ENCODE measurements at places on chromosomes 16 and 17.

DNA sequence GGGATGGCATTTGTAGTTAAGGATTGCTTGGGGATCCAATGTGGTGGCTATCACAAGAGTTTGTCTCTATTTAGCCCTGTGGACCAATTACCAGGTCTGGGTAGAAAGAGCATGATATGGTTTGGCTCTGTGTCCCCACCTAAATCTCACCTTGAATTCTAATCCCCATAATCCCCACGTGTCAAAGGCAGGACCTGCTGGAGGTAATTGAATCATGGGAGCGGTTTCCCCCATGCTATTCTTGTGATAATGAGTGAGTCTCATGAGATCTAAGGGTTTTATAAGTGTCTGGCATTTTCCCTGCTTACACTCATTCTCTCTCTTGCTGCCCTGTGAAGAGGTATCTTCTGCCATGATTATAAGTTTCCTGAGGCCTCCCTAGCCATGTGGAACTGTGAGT, 86.4 kb upstream of the HS3ST4 start:
- no peak for DNase-seq

DNA sequence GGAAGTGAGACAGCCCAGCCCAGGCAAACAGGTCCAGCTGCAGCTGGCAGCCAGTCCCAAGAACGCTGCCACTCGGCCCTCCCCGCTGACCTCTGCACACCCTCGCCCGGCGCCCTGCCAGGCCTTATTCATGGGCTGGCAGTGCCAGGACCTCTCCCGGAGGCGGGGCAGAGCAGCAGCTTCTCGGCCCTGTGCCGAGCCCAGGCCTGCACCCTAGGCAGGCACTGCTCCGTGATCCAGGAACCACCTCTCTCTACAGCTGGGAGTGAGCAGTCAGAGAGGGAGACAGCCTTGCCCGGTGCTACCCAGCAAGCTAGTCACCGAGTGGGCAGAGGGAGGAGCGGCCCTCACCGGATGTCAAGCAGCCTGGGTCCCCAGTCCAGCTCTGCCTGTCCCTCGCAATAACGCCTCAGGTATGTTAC, 79.9 kb upstream of the CBX4 start:
- DNase-seq: peak; percentile 80

GRCh38 chr17:17510456-17511292, 14.5 kb upstream of the RASD1 start:
- DNase-seq: no peak

GRCh38 chr16:11913425-11914079, 2.2 kb downstream of the GSPT1 start:
- DNase-seq: peak; percentile 36

DNA sequence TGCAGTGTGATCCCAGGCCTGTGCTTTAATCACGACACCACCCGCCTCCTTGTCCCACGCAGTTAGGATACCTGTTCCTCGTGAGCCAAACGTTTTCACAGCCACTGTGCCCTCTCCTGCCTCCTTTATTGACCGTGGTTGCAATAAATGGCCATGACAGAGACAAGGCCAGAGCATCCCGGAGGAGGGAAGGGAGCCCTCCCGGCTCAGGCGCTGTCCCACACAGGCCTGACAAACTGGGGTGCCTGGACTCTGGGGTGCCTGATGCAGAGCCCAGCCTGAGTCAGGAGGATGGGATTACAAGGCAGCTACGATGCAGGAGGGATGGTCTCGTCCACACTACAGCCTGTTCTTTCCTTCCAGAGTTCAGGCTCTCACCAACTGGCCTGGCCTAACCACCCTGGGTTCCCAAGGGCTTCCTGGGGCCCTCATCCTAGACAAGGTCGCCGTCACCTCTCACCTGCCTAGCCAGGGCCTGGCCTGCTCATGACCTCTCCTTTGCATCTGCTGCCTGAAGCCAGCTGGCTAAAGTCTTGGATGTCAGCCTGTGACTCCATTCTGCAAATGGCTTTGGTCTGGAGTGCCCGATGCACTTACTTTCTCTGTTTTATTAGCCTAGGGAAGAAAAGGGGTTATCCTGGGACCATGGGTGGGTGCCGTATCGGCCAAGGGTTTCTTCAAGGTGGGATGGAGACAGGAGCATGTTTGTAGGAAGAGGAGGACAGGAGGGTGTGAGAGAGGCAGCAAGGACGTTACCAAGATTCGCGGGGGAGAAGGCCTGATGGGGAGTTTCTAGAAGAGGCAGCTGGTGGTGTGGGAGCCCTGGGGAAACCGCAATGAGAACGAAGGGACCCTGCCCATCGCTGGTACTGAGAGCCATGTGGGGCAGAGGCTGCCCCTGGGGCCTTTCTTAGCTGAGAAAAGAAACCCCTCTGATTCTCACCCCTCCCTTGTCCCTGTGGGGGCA, 234.3 kb upstream of the TNRC6C start:
- DNase-seq: no peak

DNA sequence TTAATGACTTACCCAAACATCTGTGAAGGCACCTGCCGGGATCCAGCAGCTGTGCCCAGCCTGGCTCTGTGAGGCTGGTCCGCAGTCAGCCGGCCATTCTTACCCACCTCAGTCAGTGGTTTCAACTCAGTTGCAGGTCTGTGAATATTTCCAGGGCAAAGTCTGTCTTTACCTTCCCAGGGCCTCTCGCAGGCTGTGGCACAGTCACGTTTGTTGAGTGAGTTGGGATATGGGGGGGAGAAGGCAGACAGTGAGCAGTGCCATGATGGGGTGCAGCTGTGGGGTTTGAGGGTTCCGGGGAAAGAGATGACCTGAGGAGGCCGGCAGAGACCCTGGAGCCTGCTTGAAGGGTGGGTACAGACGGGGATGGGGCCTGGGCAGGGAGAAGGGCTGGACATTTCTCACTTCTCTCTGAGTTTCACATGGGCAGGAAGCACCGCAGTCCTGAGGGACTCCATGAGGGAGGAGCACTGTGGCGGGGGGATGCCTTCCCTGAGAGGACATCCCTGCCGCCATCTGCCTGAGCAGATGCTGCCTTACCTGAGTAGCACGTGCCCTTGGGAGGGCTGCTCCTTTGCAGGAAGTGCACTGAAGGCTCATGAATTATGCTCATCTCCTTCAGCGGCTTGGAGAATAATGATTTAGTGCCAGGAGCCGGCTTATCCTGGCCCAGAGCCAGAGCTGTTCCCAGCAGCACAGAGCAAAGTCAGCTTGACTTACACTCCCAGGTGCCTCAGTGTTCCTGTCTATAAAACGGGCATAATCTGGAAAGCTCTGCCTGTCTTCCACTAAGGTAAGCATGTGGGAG, 48.1 kb downstream of the KSR1 start:
- DNase-seq: no peak

DNA sequence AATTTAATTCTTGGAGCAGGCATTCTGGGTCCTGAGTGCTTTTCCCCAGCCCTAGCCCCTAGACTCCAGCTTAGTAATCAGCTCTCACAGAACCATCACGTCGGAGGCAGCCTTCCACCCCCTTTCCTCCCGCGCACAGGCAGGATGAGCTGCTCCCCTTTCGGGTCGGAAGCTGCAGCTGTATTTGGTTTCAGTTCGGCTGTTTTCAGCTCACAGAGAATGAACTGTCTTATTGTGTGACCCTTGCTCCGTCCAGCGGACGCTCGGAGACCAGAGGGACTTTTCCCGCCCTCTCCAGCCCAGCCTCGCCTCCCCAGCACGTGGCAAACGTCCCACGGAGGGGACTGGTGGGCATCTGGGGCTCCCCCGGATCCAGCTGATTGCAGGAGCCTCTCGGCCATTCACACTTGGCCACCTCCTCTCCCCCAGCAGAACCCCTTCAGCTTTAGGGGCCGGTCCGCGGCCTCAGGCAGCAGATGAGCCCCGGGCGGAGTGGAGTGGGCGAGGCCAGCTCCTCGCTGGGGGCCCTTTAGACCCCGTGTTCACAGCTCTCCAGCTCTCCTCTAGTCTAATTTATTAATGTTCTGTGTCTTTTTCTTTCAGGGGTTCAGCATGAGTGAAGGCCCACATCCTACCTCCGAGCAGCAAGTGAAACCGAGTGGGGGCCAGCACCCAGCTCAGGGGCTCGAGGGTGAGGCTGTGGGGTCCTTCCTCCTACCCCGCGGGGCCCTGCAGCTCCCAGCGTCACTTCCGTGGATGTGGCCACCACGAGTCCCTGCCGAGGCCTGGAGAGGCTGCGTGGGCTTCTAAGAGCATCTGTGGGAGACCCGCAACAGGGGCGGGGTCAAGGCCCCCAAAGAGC, 863 bp upstream of the UTS2R start:
- DNase-seq: no peak

DNA sequence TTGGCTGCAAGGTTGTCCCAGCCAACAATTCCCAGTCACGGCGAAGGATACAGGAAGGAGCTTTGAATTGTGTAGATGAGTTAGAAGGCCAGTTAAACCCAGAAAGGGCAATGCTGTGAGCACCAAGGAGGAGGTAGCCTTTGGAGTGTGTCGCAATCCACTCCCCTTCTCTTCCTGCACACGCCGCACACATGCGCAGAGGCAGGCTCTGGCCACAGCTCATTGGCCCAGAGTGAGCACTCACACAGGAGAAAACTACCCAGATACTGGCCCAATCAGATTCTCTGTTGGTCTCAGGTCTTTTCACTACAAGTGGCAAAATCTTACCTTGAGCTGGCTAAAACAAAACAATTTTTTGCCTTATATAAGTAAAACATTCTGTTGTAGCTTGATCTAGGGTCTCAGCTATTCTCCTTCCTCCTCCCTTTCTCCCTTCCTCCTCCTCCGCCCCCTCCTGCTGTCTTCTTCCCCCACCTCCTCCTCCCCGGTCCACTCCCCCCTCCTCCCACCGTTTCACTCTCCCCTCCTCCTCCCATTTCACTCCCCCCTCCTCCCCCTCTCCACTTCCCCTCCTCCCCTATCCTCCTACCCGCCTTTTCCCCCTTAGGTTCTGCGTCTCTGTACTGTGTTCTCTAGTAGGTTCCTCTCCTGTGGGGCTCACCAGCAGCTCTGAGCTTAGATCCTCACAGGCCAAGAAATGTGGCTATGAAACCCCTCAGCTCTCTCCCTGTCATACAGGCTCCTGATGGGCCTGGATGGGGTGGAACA, 344.9 kb downstream of the CPPED1 start:
- DNase-seq: peak; percentile 68

DNA sequence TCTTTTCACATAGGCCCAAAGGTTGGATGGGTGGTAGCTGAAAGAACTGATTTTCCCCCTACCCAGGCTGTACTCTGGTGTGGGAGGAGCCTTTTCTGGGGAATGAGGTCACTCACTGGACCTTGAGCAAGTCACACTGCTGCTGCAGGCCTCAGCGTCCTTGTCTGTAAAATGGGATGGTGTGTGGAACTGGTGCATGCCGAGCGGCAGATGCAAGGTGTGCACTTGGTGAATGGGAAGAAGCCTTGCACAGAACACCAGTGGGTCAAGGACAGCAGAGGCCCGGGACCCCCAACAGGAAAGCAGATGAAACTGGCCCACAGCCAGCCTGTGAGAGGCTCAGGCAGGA, 38.1 kb downstream of the ARHGAP27 start:
- no peak for DNase-seq

DNA sequence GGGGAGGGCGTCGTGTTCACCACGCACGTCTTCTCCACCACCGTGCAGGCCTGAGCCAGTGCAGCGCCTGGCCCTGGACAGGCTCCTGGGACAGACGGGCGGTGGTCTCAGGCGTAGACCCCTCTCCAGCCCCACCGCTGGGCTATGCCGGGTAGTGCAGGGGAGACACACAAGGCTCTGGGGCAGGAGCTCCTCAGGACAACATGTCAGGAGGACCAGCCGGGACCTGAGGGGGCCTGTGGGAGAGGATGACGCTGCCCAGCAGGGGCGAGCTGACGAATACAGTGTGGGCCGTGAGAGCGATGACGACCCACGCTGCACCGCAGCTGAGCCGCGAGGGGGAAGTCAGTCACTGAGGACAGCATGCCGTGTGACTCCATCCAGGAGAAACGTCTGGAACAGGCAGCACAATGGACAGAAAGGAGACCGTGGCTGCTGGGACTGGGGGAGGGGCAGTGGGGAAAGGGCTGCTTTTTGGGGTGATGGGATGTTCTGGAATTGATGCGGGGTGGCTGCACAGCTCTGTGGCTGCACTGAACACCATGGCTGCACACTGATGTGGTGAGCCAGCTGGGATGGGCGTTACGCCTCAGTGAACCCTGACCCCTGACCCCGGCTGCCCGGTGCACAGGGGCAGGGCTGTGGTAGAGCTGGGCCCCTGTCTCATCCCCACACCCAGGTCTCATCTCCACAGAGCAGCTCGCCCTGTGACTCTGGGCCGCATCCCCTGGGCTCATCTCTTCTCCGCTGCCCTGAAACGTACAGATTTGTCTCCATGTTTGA, 20.2 kb downstream of the DNASE1 start:
- DNase-seq: no peak

GRCh38 chr17:45371414-45372324, 54.8 kb upstream of the MAP3K14 start:
- peak; percentile 94 for DNase-seq

DNA sequence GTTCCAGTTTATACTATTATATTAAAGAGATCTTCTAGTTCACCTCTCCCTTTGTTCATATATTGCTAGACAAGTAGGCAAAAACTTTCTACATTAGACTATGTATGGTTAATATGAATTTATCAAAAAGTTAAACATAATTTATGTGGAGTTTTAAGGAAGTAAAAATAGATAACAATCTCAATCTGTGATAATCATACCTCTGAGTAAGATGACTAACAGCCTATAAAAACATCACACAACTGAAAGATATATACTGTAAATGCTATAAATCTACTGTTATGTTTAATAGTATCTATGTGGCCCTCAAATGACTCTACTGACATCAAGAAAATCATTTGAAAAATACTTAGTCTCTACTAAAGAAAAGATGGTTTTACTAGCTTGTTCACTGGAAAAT, 37.1 kb downstream of the AP1G1 start:
- DNase-seq: no peak

DNA sequence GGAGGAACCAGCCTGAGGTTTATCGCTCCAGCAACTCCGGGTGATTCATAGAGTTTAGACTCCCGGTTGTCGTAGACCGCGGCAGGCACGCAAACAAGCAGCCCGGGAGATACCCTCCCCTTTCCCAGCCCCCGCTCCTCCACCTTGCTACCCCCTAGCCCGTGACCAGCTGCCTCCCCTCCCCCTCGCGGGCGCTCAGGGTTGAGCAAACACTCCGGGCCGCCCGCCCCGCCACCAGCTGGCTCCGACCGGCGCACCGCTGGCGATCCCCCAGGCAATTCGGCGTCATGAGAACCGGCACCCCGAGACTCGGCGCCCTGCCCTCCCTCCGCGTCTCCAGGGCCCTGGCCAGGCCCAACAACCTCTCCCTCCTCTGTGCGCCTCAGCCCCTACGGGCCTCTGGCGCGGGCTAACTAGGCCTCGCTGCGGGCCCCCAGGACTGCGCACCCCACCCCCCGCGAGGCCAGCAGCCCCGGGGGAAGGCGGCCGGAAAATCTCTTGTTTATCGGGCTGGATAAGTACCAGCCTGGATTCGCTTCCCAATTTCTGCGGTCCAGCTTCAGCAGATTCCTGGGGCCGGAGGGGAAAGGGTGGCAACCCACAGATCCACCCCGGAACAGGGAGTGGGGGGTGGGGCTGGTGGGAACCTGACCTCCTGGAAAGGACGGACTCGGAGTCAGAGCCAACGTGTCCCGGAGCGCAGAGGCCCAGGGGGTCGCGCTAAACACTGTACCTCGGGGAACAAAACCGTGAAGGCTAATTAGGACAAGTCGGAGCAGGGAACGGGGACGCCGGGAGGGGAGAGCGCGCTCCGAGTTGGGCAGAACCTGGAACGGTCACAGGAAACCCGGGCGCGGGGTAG, 951 bp upstream of the GPRC5C start:
- peak; percentile 98 for DNase-seq

- no peak for DNase-seq
Observed at GRCh38 chr17:77854083-77854758, 104.3 kb upstream of the TNRC6C start.
